ENCODE measurements at places on chromosomes 5 and 9.

DNA sequence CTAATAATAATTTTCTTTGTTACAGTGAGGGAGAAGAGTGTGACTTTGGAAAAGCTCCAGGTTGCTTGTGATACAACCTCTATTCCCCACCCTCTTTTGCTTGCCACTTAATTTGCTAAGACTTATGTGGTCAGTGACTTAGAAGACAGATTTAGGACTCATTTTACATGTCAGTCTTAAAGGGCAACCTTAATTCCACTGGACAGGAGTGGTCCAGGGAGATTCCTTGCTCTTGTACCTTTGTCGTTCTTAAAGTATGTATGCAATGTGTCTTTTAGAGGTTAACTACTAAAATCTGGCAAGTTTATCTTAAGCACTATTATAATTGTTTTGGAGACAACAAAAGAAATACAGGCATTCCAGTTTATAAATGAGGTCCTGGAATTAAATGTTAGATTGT, 20.0 kb downstream of the SLC30A5 start:
- no peak for DNase-seq

- peak; percentile 25 for DNase-seq
Observed at GRCh38 chr5:119470851-119471451, 18.7 kb downstream of the HSD17B4 start.

DNA sequence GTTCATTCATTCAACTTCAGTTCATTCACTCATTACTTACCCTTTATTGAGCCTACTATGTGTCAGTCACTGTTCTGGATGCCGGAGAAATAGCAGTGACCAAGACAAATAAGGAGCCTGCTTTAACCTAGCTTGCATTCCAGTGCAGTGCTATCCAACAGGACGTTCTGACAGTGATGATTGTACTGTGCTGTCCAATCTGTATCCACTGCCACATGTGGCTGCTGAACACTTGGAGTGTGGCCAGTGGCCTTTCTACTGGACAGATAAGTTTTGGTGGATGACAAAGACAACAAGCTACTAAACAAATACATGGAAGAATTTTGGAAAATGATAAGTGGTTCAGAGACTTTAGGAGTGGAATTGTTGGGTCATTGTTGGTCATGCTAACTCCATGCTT, 33.6 kb downstream of the SUB1 start:
- DNase-seq = no peak

DNA sequence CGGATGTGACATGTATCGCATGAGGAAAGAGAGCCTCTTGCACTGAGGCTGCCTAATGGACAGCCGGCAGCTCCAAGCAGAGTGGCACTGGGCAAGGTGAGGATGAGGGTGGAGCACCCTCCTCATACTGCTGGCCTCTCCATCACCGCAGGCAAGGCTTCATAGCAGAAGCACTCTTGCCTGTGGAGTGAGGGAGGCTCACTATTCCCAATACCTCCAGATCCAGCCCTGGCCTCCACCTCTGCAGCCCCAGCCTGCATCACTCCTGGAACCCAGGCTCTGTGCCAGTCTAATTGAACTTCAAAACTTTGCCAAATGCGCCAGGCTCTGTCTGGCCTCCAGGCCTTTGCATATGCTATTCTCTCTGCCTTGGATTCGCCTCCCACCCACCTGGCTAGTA, 29.7 kb upstream of the ARAP3 start:
- DNase-seq = no peak

GRCh38 chr5:5885782-5886181, 463.3 kb downstream of the ICE1 start:
- DNase-seq = no peak

GRCh38 chr5:141858079-141858765, 20.0 kb downstream of the PCDH1 start:
- DNase-seq = no peak

- no peak for DNase-seq
Observed at GRCh38 chr9:74322661-74323314, 174.3 kb upstream of the RORB start.

DNA sequence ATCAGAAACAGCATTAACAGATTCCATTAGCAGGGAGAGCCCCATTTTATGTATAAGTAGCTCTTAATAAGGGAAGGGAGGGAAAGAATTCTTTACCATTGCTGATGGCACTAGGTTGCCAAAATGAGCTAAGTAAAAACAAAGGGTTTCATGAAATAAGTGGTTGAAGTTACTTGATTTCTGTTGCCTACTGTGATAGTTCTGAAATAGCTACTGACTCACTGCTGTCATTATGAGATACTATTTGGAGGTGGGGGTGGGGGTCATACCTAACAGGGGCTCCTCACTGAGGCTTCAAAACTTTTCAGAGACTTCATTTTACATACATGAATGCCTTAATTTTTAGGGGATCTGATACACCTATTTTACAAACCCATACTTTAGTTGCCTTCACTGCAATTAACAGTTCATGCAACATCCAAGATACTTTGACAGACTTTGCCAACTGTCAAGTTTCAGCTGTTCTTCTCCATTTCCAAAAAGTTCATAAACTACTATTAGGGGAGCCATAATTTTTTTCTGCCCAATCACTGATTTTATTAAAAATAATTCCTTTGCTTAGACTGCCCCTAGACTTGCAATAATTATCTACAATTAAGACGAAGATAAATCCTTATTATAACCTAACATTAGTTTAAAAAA, 4.6 kb downstream of the HOMER1 start:
- no peak for DNase-seq

DNA sequence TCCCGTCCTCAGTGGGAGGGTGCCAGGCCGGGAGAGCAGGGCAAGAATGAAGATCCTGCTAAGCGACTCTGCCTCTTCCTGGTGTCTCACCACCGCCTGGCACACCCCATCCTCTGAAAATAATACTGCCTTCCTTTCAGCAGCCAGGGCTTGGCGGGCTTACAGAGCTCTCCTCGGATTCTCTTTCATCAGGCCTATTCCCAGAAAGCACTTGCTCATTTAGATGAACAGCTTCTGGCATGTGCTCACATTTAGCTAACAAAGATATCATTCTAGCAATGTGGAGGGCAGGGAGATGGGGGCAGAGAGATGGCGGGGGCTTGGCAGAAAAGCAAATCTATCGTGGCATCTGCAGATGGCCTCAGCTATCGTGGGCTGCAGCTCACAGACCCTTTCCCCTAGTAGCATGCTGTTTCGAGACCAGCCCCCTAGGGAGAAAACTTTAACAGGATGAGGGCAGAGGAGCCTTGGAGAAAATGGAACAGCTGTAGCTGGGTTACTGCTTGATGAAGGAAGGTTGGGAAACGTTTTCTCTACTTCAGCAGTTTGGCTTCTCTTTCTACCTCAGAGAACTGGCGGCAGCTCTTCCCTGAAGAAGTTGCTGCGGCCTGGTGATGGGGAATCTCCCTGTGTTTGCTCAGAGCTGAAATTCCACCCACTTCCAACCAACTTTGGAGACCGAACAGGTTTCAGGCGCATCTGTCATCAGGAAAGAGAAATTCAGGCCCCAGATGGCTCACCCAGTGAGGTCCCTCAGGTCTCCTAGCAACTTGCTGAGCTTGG, 102.1 kb downstream of the TMEM174 start:
- DNase-seq = peak; percentile 42

GRCh38 chr5:52922384-52922783, 66.8 kb upstream of the ITGA2 start:
- DNase-seq = peak; percentile 99

DNA sequence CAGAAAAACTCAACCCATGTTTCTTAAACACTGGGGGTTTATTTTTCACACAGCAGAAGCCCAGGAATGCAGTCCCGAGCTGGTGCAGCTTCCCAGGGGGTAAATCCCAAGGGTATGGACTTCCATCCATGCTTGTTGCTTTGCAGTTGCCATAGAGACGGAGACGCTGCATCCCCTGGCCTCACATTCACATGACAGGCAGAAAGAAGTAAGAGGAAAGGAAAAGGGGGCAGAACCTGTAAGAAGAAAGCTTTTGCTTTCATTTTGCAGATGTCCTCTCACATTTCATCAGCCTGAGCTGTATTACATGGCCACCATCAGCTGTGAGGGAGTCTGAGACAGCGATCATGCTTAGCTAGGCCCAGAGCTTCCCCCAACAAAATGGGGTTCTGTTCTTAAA, 321.0 kb downstream of the AGTPBP1 start:
- peak; percentile 79 for DNase-seq

DNA sequence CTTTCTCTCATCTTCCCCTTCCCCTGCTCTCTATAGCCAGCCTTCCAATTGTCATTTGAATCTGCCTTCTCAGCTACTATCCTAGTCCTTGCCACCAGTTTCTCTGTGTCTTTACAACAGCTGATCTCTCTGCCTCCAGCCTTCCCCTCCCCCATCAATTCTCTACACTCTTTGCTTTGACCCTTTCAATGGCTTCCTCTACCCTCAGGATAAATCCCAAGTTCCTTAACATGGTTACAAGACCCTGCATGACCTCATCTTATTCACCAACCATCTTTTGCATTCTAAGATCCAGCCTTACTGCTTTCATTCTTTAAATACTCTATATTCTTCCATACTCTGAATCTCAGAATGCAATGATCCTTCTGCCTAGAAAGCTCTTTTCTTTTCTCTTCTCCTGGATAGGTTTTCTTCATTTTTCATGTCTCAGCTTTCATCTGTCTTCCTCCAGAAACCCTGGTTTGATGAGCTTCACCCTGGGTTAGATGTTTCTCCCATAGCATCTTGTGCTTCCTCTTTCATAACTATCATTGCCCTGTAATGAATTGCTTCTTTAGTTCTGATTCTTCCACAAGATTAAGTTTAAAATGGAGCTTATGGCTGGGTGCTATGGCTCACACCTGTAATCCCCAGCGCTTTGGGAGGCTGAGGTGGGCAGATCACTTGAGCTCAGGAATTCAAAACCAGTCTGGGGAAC, 58.6 kb upstream of the ZSWIM6 start:
- no peak for DNase-seq

- no peak for DNase-seq
Observed at GRCh38 chr9:134355158-134355557, 28.9 kb downstream of the RXRA start.

GRCh38 chr5:73818357-73818756, 192.4 kb downstream of the ARHGEF28 start:
- peak; percentile 91 for DNase-seq

DNA sequence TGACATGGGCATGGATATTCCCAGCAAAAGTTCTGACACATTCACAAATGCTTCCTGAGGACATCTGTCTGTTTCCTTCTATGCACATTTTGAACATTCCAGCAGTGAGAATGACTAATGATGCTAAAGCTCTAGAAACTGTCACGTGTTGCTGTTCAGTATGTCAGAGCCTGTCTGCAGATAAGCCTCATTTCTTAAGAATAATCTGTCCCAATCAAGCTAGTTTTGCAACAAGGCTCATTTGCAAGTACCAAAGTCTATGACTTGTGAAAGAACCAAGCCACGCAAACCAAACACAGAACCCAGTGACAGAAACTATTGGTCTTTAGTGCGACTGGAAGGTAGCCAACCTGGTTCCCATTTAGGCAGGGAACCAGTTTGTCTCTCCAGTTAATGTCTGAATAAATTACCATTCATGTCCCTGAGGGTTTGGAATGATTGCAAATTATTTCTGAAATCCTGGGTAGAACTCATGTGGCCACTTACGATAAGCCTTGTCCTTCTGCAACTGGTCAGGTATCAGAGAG, 178.5 kb downstream of the C9orf152 start:
- peak; percentile 88 for DNase-seq

DNA sequence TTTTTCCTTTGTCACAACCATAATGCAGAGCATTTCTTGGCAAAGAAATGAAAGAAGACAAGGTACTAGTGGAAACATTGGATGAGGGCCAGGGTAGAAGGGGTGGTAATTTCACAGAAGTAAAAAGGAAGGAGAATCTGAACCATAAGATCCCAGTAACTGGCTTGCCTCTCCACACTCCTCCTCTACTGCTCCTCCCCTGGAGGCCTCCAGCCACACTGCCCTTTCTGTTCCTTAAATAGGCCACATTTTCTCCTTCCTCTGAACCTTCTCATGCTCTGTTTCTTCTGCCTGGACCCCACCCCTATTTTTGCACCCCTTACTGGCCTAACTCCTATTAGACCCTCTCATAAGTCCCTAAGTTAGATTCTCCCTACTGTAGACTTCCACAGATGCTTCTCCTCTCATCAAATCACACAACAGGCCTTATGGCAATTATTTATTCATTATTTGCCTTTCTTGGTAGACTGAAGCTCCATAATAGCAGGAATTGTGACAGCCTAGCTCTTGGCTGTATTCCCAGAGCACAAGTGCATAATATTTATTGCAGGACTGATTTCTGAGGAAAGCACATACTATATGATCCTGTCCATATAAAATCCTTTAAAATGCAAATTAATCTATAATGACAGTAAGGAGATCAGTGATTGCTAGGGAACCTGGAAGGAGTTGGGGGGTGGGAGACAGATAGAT, 31.3 kb upstream of the GRIA1 start:
- DNase-seq = no peak

DNA sequence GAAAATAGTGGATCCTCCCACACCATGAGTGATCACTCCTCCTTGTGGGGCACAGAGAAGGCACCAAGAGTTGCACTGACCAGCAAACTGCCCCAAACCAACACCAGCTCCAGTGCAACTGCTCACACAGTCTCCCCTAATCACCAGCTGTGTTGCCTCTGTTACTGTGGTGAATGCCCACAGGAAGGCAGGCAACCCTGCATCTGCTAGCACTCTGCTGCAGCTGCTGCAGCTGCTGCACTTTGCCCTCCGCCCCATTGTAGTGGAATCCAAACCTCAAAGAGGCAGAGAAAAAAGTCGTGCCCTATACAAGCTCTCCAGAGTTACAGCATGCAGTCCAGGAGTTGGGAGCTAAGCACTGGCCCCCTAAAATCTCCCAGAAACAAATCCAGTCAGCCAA, 339.6 kb downstream of the TRIM36 start:
- no peak for DNase-seq

- DNase-seq = peak; percentile 74
Observed at GRCh38 chr5:74625742-74626241, 14.7 kb downstream of the ENC1 start.

DNA sequence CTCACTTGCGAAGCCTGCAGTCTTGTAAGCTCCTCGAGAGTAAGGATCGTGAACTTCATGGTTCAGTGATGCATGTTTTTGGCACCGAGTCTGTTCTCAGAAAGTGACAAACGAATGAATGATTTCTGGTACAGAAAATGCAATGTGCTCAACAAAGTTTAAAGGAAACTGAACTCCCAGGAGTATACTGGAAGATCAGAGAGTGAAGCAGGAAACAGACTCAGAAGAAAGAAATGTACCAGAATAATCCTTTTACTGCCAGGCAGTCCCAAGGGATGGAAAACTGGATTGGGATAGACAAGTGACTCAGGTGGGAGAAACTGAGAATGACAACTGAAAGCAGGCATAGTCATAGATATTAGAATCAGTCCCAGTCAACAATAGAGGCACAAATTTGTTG, 420.6 kb downstream of the CTNND2 start:
- DNase-seq = peak; percentile 90

DNA sequence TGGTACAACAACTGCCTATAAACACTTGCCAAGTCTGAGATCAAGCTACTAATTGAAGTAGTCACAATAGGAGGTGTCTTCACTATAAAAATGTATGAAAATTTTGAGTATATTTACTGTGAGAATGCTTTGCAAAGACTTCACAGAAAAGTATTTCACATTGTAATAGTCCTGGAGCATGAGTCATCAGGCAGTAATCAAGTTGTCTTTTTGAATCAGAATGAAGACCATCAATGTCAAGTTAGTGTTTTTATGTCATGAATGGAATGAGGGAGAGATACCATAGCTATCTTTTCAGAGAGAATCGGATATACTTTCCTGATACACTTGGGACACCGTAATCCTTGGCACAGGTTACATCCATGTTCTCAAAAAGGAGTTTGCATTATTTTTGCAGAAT, 466.9 kb upstream of the ARRDC3 start:
- peak; percentile 9 for DNase-seq
